ENCODE measurements at places on chromosomes 6 and 20.
A peak's percentile ranks its signal among the peaks of the same experiment; 100 is the strongest.

DNA sequence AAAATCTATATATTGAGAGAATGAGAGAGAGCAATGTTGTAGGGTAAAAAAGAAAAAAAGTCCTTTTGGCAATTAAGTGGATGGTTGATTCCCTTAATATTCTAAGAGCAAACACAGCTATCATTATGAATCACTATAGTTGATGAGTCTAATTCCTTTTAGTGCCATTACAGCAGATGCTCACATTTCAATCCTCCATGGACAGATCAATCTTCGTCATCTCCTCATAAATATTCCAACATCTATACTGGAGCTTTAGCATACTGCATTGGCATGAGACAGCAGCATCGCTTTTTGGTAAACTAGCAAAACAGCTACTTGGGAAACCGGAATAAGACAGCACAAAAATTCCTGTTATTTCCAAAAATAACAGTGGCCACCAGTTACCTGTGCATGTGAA lies 796.7 kb downstream of the QKI start:
- DNase-seq, result no peak

GRCh38 chr6:16007146-16007545 lies 121.7 kb upstream of the MYLIP start:
- no peak for DNase-seq

DNA sequence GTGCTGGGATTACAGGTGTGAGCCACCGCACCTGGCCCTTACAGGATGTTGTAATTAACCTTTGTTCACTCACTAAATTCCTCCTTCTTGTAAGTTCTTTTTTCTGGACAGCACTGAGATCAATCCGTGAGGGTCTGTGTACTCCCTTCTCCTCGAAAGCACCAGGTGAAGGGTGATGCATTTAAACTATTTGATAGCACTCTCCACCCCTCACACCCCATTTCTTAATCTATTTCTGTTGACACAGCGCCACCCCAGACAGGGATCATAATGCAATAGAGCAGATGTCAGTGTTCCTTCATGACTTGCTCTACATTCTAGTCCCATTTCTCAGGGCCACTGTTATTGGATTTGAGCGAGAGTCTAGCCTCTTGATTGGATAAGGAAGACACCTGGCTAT lies 46.3 kb downstream of the PPP1R14C start:
- DNase-seq, result no peak

GRCh38 chr6:130900913-130901312 lies 73.7 kb downstream of the SMLR1 start:
- peak; percentile 33 for DNase-seq

DNA sequence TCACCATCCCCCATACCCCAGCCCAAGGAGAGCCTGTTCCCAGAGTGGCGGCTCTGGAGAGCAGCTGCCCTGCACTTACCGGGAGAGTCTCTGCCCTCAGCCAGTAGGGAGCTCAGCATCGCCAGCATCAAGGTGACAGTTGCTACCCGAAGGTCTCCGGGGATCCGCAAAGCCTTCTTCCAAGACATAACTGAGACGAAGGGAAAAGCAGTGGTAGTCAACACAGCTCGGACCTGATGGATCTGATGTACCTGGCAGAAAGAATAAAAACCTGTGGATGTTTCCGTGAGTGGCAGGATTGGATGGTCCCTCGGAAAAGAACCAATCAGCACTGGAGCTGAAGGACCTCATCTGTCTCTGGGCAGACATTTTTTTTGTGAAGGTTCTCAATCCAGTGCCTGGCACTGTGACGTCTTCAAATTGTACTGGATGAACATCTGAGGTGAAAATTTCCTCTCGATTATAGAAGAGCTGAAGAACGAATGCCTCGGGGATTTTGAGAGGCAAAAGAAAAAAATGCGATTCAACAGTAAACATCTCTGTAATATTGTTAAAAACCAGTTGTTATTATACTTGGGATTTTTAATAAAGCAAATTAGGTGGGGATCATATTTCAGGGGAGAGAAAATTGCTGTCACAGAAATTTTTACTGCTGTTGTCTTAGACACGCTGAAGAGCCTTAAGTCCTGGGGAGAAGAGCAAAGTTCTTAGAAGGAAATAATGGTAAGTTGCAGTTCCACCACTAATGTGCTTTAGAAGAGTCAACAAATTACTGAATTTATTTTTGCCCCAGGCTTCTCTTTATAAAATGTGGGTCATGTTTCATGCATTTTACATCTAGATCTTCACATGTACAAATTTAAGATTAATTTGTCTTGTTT lies at the start of gene HLA-DQB1:
TSS of gene HLA-DQB1 (minus strand) at position 238 of the 881 bp plus-strand sequence. CDS start at position 188, 50 bp downstream.
- DNase-seq, result no peak

- DNase-seq, result peak; percentile 19
Observed at GRCh38 chr6:53679446-53679933, 13.9 kb upstream of the KLHL31 start.

DNA sequence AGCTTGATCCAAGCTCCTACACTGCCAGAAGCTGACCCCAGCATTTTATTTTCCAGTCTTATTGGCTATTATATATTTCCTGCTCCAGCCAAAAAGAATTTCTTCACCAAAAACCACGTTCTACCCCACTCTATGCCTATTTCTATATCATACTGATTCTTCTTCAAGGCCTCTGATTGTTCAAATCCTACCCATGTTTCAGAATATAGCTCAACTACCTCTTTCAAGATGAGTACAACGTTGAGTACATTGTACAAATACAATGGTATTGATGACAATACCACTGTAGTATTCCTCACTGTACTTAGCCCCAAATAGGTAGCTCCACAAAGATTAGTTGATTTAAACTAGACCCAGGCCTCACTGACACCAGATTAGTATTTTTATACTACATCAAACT lies 31.0 kb downstream of the ASCC3 start:
- no peak for DNase-seq

- no peak for DNase-seq
Observed at GRCh38 chr6:134309983-134310605, 7.8 kb downstream of the SGK1 start.

DNA sequence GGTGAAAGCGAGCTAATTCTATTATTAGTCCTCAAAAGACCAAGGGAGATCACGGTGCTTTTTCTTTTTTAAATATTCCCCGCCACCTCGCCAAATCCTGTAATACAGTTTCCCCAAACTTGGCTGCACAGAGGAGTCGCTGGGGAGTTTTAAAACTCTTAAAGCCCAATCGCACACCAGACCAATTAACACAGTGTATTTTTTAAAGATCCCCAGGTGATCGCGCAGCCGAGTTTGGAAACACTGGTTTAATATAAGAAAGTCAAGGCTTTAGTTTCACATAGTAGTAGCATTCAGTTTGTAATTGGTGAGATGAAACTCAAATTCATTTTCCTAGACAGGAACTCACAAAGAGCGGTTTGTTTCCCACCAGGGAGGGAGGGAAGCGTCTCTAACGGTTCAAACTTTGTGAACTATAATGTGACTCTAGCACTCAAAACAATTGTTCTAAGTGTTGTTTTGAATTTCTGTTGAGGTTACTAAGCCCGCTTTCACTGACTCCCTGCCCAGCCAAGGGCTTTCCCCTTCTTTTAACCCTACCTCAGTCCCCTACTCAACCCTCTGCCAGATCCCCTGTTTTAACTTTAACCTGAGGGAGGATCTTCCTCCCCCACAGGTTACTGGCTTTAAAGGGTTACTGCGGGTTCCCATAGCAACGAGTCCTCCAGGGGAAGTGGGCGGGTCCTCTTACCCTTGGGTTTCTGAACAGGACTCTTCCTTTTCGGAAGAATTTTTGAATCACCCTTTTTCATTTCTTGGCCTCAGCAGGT lies 25.7 kb upstream of the BTBD3 start:
- peak; percentile 22 for DNase-seq

DNA sequence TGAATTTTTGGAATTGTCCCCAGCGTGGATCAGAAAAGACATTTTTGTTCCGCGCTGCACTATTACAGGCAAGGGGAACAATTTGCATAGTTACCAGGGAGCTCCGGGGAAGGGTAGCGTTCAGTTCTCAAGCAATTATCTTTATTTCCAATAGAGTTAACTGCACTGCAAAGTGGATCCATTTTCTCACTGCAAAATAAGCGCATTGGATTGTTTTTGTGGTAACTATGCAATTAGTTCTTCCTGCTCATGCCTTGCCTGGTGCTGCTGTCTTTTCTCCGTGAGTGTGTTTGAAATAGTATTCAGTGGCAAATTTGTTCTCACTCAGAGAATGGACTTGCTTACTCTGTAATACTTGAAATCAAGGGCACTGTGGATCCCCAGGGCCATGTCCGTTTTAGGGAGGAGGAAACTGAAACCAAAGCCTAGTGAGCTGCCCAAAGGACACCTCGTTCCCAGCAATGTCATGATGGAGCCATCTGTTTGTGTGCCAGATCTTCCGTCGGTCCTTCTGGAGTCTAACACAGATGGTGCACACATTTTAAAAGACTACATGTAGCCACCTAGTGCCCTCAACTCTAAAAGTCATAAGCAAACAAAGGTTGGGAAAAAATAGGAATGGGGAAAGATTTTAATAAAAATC lies 7.4 kb upstream of the PCK1 start:
- DNase-seq, result no peak

- DNase-seq, result no peak
Observed at GRCh38 chr20:44297721-44298120, 13.3 kb downstream of the FITM2 start.

DNA sequence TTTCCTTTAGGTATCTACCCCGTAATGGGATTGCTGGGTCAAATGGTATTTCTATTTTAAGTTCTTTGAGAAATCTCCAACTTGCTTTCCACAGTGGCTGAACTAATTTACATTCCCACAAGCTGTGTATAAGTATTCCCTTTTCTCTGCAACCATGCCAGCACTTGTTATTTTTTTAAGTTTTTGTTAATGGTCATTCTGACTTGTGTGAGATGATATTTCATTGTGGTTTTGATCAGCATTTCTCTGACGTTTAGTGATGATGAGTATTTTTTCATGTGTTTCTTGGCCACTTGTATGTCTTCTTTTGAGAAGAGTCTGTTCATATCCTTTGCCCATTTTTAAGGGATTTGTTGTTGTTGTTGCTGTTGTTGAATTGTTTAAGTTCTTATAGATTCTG lies 871.1 kb downstream of the KIF16B start:
- DNase-seq, result peak; percentile 73

- no peak for DNase-seq
Observed at GRCh38 chr6:139635401-139636130, 261.1 kb upstream of the CITED2 start.

GRCh38 chr6:5930968-5931367 lies 75.8 kb downstream of the NRN1 start:
- no peak for DNase-seq

DNA sequence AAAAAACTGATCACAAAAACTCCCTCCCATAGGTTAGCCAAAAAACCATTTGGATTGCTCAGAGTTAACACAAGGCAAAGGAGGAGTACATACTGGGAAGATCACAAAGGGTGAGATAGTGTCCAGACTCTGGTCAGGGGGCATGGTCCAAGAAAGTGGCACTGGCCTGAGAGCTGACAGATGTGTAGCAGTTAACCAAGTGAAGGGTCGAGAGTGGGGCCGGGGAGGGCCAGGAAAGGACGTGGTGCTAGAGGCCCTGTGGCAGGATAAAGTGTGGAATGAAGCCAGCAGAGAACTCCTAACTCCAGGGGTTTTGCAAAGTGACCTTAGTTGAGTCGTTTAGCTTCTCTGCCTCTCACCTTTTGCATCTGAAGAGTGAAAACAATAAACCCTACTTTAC lies 290.5 kb downstream of the FOXA2 start:
- DNase-seq, result no peak

DNA sequence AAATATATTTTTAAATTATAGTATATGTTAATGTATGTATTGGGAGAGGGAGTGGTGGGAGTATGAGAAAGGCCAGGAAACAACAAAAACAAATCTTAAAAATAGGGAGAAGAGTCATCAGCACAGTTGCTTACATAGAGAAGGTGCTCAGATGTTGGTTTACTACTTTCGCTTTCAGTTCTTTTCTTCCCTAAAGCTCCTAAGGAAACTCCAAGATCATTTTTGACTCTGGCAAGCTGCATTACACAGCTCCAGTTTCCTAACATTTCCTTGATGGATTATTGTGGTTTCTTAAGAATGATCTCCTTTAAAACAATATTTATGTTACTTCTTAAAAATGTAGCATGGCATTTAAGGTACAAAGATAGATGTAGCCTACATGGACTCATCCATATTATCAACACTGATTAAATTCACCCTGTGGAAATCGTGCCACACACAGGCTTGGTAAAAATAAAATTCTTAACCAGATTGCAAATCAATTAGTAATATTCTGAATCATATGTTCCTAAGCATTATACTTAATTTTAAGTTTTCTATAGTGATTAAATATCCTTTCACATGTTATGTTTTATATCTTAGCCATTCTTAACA lies 118.0 kb upstream of the MAN1A1 start:
- peak; percentile 43 for DNase-seq

DNA sequence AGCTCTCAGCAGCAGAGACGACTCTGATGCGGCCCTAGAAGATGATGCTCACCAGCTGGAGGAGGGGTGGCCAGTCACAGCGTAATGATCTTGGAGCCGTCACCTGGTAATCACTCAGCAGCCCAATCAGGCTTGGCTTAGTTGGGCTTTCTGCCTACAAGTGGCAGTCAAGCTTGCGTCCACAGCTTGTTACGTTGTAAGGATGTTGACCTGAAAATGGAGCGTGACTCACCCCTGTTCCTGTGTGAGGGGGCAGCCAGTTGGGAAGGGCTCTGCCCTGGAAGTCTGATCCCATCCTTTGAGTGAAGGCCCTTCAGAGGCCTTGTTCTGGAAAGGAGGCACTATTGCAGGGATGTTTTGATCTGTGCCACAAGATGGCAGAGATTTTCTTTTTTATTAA lies 49.8 kb downstream of the SPATA2 start:
- no peak for DNase-seq

- no peak for DNase-seq
Observed at GRCh38 chr6:154578004-154578559, 67.6 kb upstream of the CNKSR3 start.

DNA sequence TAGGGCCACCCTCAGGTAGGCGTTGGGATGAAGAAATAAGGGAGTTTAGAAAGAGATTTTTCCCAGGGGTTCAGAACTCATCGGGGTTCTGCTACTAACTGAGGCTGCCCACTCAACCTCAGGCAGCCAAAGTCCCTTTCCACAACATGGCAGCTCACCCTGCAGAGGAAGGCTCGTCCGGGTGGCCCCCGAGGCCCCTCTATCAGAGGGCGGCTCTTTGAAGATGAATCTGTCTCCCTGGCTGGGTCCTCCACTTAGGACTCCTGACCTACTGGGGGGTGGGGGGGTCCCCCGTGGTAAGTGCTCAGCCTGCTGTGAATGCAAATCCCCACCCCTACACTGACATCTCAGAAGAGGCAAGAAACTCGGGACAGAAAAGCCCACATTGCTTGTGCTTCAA lies 182.9 kb downstream of the SOD2 start:
- no peak for DNase-seq

GRCh38 chr6:143620447-143620846 lies 57.3 kb upstream of the PHACTR2 start:
- DNase-seq, result peak; percentile 20

- DNase-seq, result no peak
Observed at GRCh38 chr20:9570612-9571011, 56.2 kb downstream of the LAMP5 start.
